ENCODE measurements at places on chromosomes 16 and 17.

DNA sequence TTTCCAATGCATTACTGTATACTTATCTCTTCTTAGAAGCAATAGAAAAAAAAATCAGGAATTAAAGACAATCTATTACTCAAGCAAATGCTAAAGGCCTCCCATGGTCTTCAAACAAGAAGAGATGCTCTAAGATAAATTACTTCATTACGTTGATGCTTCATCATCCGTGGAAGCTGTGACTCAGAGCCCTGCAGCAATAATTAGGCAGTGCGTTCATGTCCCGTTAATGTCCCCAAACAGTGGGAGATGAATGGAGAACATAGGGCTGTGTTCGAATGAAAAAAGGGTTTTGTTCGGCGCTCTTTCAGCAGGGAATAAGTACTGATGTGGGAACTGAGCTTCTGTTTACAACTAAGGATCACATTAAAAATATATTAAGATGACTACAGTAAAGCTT lies 15.9 kb upstream of the PDXDC1 start:
- DNase-seq, result peak; percentile 51

GRCh38 chr17:66507103-66507923 lies 204.9 kb downstream of the PRKCA start:
- DNase-seq, result no peak

GRCh38 chr17:77037943-77038342 lies 102.8 kb upstream of the SEC14L1 start:
- DNase-seq, result no peak

DNA sequence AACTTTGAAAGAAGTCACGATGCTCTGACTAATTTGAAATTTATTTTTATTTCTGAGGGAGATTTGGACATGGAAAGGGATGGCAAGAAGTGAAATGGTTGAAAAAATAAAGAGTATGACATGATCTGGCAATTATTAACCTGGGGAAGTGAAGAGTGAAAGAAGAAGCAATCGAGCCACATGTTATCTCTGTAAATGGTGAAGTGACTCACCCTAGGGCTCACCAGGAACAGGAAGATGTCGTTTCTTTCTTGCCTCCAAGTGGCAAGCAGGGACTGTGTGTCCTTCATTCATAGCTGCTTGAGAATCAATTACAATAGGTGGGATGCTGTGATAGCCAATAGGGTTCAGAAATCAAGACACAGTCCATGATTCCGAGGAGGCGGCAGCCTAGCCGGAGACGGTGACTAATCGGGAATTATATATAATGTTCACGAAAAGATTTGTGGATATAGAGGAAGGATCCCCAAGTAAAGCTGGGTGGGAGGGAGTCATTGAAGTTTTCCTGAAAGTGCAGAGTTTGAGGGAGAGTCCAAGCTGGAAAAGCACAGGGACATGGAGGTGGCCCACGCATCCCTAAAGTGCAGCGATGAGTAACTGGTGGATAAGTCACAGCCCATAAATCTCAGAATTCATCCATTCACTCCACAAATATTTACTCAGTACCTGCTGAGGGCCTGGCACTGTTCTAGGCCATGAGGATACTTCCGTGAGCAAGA lies 18.2 kb upstream of the KRT20 start:
- peak; percentile 73 for DNase-seq

DNA sequence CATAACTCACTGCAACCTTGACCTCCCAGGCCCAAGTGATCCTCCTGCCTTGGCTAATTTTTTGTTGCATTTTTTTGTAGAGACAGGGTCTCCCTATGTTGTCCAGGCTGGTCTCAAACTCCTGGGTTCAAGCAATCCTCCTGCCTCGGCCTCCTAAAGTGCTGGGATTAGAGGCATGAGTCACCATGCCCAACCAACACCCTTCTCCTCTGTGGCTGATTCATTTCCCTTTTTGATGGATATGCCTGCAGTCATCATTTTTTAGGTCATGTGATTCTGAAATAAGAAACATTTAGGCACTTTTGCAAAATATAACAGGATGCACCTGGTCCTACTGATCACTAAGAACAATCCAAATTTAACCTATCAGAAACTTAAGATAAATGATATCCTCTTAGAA lies 44.0 kb upstream of the YPEL2 start:
- peak; percentile 61 for DNase-seq

GRCh38 chr17:3727041-3727440 lies 3.3 kb downstream of the HASPIN start:
- no peak for DNase-seq

DNA sequence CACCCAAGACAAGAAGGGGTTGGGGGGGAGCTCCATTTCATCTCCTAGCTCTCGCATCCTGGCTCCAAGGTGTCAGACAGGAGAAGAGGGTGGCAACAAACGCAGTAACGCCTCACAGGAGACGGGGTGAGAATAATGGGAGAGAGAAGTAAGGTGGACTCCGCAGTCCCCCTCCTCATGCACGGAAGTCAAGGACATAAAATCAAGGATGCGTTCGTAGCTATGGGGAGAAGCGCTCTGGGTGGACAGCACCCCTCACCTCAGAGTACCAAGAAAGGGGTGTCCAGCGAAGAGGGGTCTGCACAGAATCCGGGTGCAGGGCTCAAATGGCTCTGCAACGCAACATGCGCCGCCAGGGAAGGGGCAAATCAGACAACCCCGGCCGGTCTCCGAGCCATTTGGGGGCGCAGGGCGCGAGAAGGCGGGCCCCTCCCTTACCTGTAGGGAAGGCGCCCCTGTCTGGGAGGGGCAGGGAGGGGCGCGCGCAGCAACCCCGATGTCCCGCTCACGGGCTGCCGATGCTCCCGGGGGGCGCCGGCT lies 555 bp downstream of the HDAC5 start:
- DNase-seq, result no peak

- peak; percentile 29 for DNase-seq
Observed at GRCh38 chr17:57622683-57623433, 122.2 kb downstream of the CCDC182 start.

DNA sequence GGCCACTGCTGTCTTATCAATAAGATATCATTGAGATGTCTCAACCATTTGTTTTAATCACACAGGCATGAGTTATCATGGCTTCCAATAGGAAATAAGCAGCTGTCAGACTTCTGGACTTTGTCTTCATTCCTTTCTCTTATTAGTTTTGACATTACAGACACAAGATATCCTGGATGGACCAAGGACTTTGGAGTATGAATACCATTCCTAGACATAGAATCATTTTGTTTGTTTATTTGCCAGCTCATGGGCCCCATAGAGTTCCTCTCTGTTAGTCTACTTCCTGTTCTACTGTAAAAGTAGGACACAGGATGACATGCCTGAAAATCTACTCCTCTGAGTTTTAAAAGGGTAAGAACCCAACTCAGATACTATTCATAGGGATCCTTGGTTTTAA lies 77.7 kb upstream of the KCNJ16 start:
- peak; percentile 47 for DNase-seq

DNA sequence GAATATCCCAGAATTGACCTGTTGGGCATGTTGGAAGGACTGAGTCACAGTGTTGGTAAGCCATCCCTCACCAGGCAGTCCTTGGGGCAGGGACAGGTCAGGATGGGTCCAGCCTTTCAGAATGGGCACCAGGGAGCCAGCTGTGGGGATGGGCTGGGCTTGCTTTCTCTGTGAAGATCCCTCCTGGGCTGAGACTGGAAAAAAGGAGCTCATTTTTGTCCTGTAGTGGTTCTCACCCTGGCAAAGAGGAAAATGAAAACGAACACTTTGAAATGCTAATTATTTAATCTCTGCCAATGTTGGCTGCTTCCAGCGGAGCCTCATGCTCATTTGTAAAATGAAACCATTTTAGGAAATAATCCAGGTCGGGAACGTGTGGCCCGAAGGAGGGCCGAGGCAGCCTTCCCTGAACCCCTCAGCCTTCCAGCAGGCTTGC lies 237.5 kb upstream of the SALL1 start:
- DNase-seq, result no peak
